ENCODE measurements at places on chromosomes 6 and 20.
A peak's percentile ranks its signal among the peaks of the same experiment; 100 is the strongest.

DNA sequence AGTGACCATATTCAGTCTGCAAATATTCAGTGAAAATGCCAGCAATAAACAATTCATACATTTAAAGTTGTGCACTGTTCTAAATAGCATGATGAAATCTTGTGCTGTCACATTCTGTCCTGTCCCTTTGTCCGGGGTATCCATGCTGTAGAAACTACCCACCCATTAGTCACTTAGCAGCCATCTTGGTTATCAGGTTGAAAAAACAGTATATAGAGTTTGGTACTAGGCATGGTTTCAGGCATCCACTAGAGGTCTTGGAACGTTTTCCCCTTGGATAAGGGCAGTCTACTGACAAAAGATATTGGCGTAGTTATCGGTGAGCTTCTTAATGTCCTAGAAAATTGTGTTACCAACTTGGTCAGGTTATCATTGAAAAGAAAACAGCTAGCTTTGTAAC is 12.3 kb upstream of the MAP3K7 start:
- DNase-seq: no peak

GRCh38 chr6:37548067-37548674 is 48.5 kb upstream of the CCDC167 start:
- DNase-seq: no peak

GRCh38 chr6:24313251-24314141 is 44.4 kb downstream of the DCDC2 start:
- peak; percentile 98 for DNase-seq

DNA sequence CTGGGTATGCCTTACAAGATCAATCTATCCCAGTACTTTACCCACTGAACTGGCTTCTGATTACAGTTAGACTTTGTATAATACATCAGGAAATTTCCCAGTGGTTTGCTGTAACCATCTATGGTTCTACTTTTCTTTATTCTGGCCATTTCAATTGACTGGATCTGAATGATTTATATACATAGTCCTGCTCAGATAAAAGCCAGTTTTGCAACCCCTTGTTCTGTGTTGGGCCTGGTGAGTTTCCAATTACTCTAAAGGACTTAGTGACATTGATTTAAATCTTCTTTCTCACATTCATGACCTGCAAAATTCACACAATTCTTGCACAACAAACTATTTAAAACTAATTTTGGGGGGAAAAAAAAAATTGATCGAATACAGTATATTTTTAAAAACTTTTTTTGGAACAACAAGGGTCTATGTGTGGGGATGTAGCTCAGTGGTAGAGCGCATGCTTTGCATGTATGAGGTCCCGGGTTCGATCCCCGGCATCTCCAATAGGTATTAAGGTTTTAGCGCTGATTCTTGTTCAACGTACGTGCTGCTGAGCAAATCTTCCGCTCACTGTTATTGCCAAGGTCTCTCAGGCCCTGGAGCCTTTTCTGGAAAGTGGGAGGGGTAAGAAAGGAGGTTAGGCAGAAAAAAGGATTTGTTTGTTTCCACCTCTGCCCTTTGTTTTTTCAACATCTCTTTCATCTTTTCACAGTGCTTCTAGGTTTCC is 117.5 kb downstream of the GPX5 start:
- peak; percentile 52 for DNase-seq

GRCh38 chr6:99344289-99344688 is 5.2 kb downstream of the FAXC start:
- DNase-seq: peak; percentile 50

DNA sequence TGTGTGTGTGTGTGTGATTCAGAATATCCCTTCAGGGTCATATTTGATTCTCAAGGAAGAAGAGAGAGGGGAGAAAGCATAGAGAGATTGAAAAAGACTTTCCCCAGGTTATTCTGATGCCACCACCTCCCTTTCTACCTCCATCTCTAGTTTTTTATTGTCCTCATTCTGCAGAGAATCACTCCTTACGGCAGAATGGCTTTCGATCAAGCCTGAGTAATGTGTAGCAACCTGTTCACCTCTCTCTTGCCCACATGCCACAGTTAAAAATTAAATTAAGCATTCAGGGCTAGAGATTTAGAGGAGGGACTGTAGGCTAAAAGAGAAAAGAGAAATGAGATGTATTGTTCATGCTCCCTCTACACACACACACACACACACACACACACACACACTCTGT is 18.1 kb downstream of the KLHL32 start:
- no peak for DNase-seq

DNA sequence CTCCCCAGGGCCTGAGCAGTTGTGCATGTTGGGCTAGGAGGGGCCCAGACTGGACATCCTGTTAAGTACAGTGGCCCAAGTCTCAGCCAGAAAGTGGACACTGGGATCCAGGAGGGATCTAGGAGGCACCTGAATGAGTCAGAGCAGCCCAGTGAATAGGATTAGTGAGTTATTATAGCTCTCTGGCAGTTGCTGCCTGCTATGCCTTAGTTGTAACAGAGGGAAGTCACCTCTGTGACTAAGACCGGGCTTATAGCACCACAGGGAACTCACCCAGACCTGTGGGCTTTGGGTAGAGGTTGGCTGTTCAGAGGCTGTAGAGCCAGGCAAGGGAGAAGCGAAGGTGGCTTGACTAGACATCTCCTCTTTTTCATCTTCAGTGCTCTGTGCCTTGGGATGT is 39.0 kb upstream of the AAR2 start:
- DNase-seq: peak; percentile 69

DNA sequence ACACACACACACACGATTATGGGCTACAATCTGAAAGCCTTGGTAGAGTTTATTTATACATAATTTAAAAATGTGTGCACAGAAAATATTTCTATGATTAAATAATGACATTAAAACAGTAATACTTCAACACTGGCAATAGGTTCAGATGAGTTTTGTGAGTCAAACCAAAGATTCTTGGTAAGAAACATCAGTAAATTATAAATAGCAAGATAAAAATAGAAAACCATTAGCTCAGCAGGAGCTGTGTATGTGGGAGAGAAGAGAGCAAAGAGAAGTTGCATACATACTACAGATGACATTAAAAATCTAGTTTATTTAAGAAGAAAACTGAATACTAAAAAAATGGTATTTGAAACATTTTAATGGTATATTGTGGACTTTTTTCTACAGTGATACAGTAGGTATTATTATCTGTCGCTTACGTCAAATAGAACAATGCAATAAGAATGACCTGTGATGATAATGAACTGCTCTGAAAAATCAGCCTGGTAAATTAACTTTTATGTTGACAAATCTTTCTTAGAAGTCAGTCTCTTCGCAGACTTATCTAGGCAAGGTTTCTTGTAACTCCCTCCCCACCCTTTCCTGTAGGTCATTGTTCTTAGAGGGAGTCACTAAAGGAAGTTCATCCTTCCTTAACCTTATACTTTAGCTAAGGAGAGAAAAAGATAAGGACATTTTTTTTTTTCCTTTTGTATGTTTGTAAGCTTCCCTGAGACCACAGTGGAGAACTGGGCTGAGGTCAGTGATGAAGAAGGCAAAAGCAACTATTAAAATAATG is 149.3 kb downstream of the GJA1 start:
- peak; percentile 11 for DNase-seq

- no peak for DNase-seq
These were observed 91.2 kb downstream of the DNAH8 start for GRCh38 chr6:38806271-38806670.

GRCh38 chr6:42030585-42031506 is 19.5 kb upstream of the TAF8 start:
- DNase-seq: peak; percentile 23

- DNase-seq: no peak
These were observed 365.6 kb downstream of the FARS2 start for GRCh38 chr6:5626727-5627426.

- no peak for DNase-seq
These were observed 83.7 kb upstream of the AHI1 start for GRCh38 chr6:135581211-135581610.
